ENCODE measurements at places on chromosomes 16 and 17.

- DNase-seq = no peak
Observed at GRCh38 chr16:57898961-57899360, 72.0 kb downstream of the CNGB1 start.

DNA sequence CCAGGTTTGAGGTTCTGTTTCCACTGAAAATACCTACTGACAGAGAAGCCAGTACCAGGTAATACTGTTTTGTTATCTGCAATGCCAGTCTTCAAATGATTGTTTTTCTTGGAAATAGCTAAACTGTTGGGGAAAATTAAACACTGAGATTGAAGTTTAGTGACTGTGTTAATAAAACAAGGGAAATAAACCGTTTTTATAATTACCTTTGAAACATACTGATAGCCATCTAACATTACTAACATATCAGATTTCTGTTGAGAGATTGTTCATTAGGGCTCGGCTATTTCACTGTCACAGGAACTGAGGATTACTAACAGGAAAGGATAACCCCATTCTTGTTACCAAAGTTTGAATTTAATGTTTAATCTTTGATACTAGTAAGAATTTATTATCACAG, 42.1 kb downstream of the CYB5B start:
- no peak for DNase-seq

- no peak for DNase-seq
Observed at GRCh38 chr16:19850131-19850817, 34.4 kb downstream of the GPRC5B start.

DNA sequence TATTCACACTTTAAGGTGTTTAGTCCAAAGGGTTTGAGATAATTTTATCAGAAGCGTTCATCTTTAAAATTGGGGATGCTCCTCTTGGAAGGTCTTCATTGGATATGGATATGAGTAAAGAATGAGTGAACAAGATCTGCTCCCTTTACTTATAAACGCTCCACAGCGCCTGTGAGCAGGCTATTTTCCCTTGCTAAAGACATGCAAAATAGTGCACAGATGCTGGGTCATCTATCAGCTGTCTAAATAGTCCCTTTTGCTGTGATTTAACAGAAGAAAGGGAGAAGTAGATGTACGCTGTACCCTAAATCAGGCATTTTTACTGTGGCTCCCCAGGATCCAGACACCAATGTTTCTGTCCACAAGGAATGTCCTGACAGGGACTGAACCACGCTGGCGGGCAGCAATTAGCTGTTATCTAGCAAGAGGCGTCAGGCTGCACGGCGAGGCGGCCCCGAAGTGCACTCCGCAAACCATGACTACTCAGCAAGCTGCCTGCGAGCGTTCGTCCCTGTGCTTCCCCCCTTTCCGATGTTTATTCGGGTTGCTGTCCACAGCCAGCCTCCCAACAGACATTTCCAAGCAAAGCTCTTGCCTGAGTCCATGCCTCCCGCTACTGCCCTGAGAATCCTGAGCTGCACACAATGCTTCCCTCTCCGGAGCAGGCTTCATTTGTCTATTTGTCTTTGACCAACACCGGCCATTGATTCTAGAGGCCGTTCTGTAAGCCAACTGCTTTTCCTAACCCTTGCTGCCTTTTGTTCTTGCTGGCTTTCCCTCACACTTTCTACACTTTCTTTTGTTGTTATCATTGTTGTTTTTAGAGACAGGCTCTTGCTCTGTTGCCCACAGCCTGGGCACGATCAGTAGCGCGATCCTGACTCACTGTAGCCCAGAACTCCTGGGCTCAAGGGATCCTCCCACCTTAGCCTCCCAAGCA, 55.7 kb upstream of the CNEP1R1 start:
- no peak for DNase-seq

- no peak for DNase-seq
Observed at GRCh38 chr16:75476817-75477216, 12.3 kb upstream of the TMEM170A start.

DNA sequence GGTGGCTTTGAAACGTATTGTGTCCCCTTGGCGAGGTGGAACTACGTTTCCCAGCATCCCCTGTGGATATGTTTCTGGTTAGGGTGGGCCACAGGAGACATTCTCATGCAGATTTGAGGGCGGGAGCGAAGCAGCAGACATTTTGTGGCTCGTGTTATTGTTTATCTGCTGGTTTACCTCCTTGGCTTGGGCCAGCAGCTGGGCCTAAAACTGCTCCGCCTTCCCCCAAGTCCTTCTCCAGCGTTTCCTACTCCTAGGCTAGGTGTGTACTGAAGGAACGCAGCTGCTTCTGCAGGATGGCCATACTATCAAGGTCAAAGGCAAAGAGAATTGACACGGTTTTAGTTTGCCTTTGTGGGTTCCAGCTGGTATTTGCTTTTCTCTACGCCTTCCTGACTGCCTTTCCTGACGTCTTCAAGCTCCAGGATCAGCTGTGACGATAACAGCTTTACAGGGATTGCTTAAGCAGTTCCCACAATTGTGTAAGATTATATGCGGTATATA, 17.2 kb upstream of the WSB1 start:
- DNase-seq = no peak

DNA sequence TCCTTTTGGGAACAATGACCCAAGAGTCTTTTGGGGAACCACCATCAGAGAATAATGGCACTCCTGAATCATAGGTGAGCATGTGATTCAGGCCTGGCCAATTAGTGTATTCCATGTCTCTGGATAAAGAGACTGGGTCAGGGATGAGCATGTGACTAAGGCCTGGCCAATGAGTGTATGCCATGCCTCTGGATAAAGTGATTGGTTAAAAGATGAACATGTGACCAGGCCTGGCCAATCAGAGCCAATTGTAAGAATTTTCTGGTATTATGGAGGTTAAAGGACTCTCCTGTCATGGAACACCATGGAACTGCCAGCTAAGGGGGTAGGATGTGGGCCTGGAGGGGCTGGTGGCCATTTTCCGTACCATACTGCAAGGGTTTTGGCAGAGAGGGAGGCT, 194.3 kb downstream of the C16orf78 start:
- no peak for DNase-seq

DNA sequence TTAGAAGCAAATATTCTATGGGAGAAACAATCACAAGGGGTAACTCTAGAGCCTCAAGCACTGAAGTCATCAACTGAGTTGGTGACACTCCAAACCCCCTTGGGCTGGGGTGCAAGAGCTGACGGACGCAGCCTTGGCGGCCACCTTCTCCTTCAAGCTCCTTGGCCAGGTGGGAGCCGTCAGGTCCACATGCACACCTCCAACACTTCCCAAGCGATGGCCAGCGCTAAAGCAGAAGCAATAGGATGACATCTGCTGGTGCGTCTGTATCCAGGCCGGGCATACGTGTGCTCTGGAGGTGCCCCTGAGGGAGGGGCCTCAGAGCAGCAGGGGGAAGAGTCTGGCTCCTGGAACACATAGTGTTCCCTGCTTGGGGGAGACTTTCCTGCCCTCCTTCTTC, 12.2 kb upstream of the FOXJ1 start:
- DNase-seq = no peak

DNA sequence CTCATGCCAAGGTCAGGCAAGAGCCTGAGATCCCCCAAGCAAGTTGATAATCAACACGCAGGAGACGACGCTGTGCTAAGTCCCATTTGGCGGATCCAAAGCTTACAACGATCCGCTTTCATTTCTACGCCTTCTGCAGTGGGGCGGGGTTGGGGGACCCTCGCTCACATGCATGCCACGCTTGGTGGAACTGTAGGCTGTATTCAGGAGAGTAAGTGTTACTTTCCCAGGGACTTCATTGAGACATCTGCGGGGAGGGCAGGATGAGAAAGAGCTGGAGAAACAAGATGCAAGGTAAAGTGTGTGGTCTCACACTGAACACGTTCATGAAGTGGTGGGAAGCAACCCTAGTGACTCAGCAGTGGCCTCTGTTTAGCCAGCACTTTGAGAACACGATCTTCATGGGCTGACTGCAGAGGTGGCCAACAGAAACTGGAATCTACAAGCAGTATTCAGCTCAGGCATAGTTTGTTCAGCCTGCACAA, 100.5 kb downstream of the XYLT1 start:
- DNase-seq = no peak

DNA sequence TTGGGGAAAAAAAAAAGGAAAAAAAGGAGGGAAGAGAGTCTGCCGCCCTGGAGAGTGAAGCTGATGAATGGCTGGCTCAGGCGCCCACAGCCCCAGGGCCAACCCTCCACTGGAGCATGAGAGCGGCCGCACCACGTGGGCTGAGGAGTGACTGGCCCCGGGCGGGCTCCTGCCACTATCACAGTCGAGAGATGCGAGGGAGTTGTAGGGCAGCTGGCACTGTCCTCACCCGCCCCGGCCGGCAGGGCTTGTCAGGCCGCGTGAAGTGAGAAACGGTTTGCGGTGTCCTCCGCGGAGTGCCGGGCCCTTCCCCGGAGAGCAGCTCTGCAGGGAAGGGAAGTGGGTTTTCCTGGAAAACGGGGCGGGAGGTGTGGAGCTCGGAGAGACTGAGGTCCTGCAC, 45.9 kb downstream of the JPH3 start:
- no peak for DNase-seq

GRCh38 chr17:32496395-32497073, 9.7 kb downstream of the CDK5R1 start:
- DNase-seq = no peak

GRCh38 chr17:63178530-63178929, 212.5 kb downstream of the TANC2 start:
- DNase-seq = no peak

GRCh38 chr16:17777408-17777863, 306.7 kb upstream of the XYLT1 start:
- DNase-seq = no peak

DNA sequence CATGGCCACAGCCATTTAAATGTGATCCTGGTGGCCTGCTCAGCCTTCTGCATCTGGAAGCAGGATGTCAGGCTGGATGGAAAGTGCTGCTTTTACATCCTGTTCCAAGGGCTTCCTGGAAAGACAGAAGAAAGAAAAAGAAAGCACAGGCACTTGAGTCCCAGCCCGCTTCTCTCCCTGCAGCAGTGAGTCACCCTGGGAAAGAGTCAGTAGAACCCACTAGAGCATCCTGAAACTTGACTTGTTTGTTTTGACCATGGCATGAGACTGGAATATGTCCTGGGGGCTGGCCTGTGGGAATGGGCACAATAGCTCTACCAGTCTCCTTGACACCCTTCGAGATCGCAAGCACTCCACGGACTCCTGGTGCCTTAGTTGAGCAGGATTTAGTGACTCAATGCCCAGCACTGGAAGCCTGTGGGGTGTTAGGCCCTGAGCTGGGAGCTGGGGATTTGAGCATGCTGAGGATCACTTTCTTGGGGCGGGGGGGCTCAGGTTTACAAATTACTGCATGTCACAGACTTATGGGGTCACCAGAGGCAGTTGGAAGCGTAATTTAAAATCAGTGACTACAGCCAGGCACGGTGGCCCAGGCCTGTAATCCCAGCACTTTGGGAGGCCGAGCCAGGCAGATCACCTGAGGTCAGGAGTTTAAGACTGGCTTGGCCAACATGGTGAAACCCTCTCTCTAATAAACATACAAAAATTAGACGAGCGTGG, 22.1 kb upstream of the GNA13 start:
- no peak for DNase-seq

DNA sequence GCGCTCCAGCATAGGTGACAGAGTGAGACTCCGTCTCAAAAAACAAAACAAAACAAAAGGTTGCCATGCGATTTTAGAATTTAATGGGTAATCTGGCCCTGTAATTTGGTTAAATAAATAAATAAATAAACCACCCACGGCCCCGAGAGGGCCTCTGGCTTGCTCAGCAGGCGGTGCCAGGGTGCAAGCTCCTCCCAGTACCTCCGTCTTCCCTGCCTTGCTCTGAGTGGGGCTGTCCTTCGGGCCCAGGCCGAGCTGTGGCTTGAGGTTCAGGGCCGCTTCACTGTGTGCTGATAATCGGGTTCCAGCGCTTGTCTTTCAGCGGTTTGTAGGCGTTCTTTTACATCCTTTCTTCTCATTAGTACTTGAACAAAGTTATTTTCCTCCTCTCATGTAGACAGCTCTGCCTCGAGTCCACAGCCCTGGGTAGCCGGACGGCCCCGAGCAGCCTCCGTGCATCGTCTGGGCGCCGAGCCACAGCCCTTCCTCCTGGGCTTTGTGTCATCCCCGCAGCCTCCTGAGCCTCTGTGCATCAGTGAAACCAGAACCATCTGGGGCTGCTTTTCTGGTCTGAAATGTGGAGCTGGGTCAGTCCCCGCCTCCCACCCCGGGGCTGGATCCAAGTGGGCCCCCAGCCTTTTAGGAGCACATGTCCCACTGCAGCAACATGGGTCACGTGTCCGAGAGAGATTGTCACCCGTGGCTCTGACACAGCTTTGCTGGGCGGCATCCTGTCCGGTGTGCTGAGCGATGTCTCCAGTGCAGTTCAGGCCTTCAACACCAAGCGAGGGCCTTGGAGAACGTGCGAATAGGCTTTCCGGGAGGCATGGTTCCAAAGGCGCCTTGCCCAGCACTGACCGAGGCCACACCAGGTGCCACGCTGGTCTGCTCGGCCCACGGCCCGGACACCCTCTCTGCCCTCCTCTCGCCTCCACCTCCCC, 157.4 kb upstream of the CHMP6 start:
- DNase-seq = peak; percentile 28

- peak; percentile 99 for DNase-seq
Observed at GRCh38 chr16:30585400-30586191, at the start of gene ZNF785. TSS of gene ZNF785 (minus strand) at chr16:30585697. CDS start at chr16:30585611, 86 bp downstream.
